Fibroblast of skin of back (primary cell): ENCODE measurements at places on chromosomes 6 and 20.
A peak's percentile ranks its signal among the peaks of the same experiment; 100 is the strongest.

DNA sequence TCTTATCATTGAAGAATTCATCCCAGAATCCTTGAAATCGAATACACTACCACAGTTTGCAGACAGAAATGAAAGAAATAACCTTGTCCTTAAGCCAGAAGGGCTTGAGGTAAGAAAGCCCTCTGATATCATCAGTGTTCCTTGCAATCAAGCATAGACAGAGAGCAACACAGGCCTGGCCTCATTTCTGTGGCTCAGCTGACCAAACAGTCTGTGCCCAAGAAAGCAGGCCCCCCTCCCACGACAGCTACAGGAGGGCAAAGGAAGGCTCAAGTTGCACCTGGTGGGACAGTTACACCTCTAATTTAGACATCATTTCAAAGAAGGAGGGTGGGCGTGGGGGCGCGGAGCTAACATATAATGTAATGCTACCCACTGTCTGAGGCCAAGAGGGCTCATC, 21.6 kb downstream of the KIF16B start:
- no peak for DNase-seq

GRCh38 chr6:165967810-165968407, 199.7 kb downstream of the TBXT start:
- DNase-seq, result no peak

GRCh38 chr6:106939208-106939607, 35.3 kb downstream of the CD24 start:
- no peak for DNase-seq

DNA sequence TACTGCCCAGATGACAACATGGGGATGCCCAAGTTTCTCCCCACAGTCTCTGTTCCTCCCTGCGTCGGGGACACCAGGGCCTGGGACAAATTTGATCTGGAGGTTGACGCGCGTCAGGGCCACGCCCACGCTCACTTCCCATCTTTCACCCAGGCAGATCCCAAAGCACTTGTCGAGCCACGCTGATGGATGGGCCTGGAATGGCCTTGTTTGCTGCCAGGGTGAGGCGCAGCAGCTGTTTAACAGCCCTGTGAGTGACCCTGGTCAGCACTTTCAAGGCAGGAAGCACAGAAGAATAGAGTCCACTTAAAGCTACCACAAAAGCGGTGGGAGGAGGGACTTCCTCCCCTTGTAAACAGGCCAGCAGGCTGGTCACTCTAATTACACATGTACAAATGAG, 324.7 kb upstream of the JARID2 start:
- no peak for DNase-seq

GRCh38 chr6:4606821-4607704, 169.1 kb upstream of the CDYL start:
- no peak for DNase-seq

GRCh38 chr6:27251112-27251605, 3.7 kb downstream of the PRSS16 start:
- DNase-seq, result no peak

DNA sequence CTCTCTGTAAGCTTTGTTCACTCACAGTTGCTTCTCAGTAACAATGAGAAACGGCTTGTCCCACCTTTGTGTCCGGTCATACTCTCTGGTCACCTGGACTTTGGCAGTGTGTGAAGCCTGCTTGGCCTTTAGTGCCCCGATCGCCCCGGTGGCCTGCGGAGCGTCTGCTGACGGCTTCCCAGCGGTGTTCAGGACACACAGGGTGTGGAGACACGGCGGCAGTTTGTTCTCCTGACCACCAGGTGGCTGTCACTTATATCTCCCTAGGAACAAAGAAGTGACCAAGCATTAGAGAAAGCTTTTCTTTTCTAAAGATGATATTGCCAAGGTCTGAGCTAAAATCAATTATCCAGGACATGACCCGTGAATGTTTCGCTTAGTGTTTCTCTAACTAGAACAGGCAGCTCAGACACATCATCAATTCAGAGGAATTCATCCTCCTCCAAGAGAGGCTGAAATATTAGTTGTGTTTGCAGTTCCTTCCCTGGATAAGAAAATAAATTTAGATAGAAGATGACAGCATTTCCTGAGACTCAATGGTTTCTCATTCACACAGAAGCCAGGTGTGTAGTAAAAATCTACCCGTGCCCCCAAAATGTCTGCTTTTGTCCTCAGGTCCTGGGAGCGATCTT, 167.4 kb upstream of the THBS2 start:
- peak; percentile 34 for DNase-seq

DNA sequence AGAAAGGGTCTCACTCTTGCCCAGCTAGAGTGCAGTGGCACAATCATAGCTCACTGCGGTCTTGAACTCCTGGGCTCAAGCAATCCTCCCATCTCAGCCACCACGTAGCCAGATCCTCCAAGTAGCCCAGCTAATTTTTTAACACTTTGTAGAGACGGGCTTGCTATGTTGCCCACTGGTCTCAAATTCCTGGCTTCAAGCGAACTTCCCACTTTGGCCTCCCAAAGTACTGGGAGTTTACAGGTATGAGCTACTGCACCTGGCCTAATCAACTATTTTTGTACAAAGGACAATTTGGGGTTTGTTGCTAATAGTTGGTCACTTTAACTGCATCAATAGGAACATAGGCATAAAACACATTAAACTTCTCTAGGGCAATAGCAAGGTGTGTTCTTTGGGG, 29.9 kb upstream of the SYNCRIP start:
- DNase-seq, result no peak

GRCh38 chr6:122821095-122821494, 32.0 kb downstream of the SMPDL3A start:
- no peak for DNase-seq

GRCh38 chr6:4920914-4921410, 82.9 kb downstream of the RPP40 start:
- peak; percentile 40 for DNase-seq

GRCh38 chr6:127058027-127058426, 60.4 kb upstream of the RSPO3 start:
- peak; percentile 85 for DNase-seq

DNA sequence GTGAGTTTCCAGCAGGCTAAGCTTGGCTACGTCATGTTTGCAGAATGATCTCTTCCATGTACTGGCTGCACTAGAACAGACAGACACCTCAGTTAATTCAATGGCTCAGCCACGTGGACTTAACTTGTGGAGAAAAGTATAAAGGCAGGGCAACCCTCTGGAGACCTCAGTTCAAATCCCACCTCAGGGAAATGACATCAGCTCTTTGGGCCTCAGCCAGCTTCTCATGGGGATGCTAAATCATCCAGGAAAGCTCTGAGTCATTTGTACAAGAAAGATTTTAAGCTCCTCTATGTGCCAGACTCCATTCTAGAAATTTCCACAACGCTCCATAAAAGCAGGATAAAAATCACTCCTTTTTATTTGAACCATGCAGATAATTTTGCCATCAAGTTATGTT, 128.5 kb upstream of the SALL4 start:
- DNase-seq, result peak; percentile 88

GRCh38 chr20:1872459-1873097, 22.6 kb upstream of the SIRPA start:
- DNase-seq, result no peak

DNA sequence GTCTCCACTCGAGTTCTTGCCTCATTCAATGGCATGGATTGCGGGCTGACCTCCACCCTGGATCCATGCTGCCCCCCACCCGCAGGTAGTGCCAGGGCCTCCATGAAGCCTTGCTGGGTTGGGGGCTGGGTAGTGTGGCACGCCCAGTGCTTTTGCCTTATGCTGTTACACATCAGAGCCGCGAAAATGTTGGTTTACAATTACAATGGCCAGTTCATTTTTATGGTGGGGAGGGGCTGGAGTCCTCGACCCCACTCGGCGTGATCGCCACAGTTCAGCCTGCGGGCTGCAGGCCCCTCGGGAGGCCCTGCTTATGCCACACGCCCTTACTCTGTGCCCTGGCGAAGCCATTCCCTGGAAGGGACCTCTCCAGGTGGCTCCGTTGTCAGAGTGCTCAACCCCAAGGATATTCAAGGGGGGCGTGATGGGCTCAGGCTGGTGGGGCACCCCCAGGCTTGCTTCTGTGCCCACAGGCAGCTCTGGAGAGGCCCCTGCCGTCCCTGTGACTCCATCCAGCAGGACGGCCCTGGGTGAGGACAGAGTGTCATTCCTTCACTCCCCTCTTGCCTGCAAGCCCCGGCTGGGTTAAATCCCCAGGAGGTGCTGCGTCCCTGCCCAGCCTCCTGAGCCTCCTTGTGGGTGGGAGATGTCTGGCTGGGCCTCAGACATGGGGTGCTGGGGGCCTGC, 14.8 kb downstream of the ITPA start:
- no peak for DNase-seq

- DNase-seq, result peak; percentile 16
Observed at GRCh38 chr20:37804584-37805566, 98.1 kb upstream of the VSTM2L start.

- DNase-seq, result no peak
Observed at GRCh38 chr20:32140603-32141002, 31.1 kb downstream of the TM9SF4 start.

- DNase-seq, result no peak
Observed at GRCh38 chr20:15643713-15644112, 929.5 kb downstream of the KIF16B start.

DNA sequence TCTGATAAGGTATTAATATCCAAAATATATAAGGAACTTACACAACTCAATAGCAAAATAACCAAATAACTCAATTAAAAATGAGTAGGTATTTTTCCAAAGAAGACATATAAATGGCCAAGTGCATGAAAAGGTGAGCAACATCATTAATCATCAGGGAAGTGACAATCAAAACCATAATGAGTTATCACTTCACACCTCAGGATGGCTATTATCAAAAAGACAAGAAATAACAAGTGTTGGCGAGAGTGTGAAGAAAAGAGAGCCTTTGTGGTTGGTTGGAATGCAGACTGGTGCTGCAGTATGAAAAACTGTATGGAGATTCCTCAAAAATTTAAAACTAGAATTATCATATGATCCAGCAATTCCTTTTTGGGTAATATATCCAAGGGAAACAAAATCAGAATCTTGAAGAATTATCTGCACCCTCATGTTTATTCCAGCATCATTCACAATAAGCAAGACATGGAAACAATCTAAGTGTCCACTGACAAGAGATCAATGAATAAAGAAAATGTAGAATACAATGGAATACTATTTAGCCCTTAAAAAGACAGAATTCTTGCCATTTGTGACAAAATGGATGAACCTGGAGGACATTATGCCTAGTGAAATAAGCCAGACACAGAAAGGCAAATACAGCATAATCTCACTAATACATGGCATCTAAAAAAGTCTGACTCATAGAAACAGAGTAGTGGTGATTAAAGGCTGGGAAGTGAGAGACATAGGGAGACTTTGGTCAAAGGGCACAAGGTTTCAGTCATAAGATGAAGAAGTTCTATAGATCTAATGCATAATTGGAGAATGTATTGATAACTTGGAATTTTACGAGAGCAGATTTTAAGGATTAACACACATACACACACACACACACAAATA, 175.6 kb downstream of the FOXA2 start:
- no peak for DNase-seq

DNA sequence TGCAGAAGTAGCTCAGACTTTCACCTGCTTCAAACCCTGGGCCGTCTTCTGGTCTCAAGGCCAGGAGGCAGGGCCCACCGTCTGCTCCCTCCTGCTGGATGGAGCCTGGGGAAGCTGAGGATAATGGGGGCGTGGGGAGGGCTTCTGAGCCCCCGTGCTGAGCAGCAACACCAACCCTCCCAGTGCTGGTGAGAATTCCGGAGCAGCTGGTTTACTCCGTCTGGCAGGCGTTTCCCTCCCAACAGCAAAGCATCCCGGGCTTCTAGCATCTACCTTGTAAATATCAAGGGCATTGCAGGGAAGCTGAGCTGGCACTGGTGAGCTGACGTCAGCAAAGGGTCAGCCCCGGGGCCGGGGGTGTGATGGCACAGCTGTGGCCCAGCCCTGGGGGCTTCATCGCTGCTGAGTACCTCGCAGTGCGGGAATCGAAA, 16.8 kb upstream of the CHRNA4 start:
- DNase-seq, result no peak

GRCh38 chr6:36327226-36327918, 9.3 kb downstream of the BNIP5 start:
- DNase-seq, result no peak

- no peak for DNase-seq
Observed at GRCh38 chr6:138504764-138505689, 5.7 kb upstream of the NHSL1 start.

DNA sequence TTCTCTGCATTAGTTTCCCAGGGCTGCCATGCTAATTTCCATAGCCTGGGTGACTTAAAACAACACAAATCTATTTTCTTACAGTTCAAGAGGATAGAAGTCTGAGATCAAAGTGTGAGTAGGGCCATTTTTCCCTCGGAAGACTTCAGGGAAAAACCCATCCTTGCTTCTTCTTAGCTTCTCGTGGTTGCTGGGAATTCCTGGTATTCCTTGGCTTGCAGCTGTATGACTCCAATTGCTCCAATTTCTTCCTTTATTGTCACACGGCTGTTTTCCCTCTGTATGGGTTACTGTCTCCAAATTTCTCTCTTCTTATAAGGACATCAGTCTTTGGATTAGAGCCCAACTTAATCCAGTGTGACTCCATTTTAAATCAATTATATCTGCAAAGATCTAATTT, 128.4 kb upstream of the JAG1 start:
- DNase-seq, result peak; percentile 78

DNA sequence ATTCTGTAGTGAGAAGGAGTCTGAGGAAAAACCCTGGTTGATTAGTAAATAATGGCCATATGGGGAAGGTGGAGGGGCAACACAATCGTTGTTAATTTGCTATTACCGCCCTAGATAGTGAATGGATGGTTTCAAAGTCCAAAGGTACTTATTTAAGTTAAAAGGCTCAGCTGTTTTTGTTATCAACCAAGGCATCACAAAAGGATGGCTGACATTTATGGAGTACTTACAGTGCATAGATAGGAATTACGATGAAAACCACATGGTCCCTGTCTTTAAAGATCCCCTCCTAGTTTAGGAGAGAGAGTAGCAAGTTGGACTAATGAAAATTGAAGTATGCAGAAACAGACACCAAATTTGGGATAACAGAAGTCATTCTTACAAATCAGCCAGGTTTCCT, 319.6 kb downstream of the CDKAL1 start:
- DNase-seq, result no peak

DNA sequence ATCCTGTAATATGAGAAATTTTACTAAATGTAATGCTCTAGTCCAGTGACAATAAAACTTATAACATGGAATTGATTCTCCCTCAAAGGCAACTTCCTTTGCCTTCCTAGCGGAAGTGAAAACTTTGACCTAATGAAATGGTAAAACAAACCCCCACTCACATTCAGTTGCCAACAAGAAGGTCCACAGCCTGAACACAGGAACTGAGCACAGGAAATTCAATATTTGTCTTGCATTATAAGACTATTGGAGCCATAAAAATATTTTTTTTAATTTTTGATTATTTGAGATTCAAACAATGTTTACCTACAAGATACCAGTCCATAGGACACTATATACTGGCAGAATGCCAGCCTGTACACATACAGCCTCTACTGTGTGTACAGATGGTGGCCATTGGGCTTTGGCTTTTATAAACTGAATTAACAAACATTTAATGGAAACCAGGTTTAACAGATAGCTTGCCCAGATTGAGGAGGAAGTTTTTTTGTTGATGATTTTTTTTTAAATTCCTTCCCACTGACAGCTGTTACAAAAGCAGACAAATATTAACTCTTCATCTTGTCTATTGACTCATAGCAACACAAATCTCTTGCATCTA, 481.5 kb upstream of the JAG1 start:
- peak; percentile 59 for DNase-seq
